ENCODE measurements at places on chromosomes 6 and 20.

DNA sequence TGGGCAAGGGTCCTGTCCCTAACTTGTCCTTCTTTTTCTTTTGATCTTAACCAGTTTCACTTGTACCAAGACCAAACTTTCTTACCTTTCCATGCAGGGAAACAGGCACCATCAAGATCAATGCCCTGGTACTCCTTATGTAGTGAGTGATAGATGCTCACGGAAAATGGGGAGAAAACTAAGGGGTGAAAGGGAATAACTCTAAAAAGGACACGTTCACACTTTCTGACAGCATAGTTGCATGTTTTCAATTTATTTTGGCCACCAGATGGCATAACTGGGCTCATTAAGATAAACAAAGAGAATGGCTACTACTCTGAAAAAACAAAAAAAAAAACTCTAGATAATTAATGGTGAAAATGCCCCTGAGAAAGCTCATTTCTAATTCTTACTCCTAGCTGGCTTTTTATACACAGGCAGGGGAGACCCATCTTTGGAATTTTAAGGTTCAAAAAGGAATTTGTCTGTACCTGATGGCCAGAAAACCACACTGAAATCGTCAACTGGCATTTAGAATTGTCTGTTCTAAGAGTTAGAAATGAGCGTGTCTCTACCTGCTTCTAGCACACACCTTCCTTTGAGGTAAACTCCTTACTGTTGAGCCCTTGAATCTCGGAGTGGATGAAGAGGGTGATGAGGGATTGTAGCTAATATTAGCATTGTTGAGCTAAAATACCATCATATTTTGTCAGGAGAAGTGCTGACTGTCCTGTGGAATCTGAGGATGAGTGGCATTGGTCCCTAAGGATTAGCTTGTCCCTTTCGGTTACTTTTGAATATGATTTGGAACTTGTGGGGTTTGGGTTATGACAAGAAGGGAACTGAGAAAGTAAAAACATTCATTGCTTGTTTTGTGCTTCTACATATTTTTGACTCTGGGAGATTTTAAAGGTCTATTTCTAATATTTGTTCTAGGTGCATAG lies 62.2 kb upstream of the DDR1 start:
- no peak for DNase-seq

DNA sequence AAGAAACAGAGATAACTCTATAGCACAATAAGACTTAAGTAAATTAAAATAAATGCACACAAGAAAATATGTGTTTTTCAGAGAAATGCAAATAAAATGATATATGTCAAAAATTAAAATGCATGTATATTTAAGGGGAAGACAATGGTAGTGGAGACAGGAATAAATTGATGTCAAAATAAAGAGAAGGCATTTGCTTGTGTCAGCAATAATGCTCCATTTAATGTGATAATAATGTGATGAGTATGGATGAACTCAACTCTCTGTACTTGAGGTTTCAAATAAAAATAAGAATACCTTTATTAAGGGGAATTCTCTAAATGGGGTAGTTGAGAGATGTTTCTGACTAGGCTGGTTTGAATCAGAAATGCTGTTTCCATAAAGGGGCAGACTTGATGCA lies 45.7 kb upstream of the BCKDHB start:
- DNase-seq, result no peak

- no peak for DNase-seq
Measured at GRCh38 chr6:37882724-37883413, 63.3 kb downstream of the ZFAND3 start.

GRCh38 chr6:163333701-163334663 lies 80.5 kb upstream of the QKI start:
- no peak for DNase-seq

- DNase-seq, result no peak
Measured at GRCh38 chr6:105993341-105994117, 92.6 kb upstream of the PRDM1 start.
